Activated CD8-positive, alpha-beta T cell treated with anti-CD3 and anti-CD28 coated beads, Interleukin-2, amount 10 ng/mL, durations not matched to agents 7 days and 5 days (primary cell): ENCODE measurements at places on chromosomes 3 and 15.

- no peak overlapping the region for H3K4me3 ChIP-seq
- DNase-seq, result no peak
- no peaks in the 10 kb centered on the region for H3K4me1 ChIP-seq
- H3K36me3 ChIP-seq, result no peaks in the 10 kb centered on the region
- no peaks in the 10 kb centered on the region for H3K27me3 ChIP-seq
These were observed 524.1 kb upstream of the CBLB start for GRCh38 chr3:106392915-106393314.

GRCh38 chr3:81793410-81793809 is 32.0 kb upstream of the GBE1 start:
- no peaks in the 10 kb centered on the region for H3K36me3 ChIP-seq
- peaks cover 3% of the 10 kb centered on the region for H3K27me3 ChIP-seq
- no peaks in the 10 kb centered on the region for H3K4me1 ChIP-seq
- no peak overlapping the region for H3K4me3 ChIP-seq
- no peak overlapping the region for H3K27ac ChIP-seq

DNA sequence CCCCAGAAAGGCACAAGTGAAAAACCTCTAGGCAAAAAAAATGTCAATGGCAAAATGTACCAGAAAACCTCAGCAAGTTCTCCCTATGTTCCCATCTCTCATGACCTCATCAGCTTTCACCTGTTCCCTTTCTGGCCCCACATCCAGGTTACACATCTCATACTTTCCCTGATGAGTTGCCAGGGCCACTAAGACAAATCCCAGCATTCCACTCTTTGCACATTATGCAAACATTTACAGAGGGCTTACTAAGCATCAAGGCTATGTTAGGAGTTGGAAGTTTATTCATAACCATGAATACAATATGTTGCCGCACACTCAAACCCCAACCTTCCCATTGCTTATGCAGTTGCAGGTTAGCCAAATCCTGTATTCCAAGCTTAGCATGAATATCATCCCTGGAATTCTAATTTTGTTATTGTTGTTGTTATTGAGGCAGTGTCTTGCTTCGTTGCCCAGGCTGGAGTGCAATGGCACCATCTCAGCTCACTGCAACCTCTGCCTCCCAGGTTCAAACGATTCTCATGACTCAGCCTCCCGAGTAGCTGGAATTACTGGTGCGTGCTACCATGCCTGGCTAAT is 129.3 kb upstream of the UBE2E2 start:
- H3K27ac ChIP-seq, result no peak overlapping the region
- no peaks in the 10 kb centered on the region for H3K4me1 ChIP-seq
- no peak for DNase-seq
- no peaks in the 10 kb centered on the region for H3K27me3 ChIP-seq
- H3K36me3 ChIP-seq, result no peaks in the 10 kb centered on the region

DNA sequence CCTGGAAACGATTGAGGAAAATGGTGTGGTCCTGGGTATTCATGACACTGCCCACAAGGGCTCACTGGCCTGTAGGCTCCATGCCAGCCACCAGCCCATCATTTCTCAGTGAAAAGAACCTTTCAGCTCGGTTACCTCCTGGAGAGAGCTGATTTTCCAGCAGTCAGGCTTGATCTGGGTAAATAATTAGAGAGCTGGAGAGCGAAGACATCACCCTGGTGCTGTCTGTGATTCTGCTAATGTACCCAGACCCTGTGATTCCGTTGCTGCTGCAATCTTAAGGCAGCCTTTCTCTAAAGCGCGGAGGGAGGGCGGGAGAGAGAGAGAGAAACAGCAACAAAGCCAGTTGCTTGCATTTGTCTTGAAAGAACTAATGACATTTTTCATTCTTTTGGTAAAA is 221.9 kb upstream of the TOPAZ1 start:
- peaks cover 30% of the 10 kb centered on the region for H3K4me1 ChIP-seq
- no peak for DNase-seq
- H3K36me3 ChIP-seq, result no peaks in the 10 kb centered on the region
- H3K4me3 ChIP-seq, result no peak overlapping the region
- H3K27me3 ChIP-seq, result peaks cover 67% of the 10 kb centered on the region

DNA sequence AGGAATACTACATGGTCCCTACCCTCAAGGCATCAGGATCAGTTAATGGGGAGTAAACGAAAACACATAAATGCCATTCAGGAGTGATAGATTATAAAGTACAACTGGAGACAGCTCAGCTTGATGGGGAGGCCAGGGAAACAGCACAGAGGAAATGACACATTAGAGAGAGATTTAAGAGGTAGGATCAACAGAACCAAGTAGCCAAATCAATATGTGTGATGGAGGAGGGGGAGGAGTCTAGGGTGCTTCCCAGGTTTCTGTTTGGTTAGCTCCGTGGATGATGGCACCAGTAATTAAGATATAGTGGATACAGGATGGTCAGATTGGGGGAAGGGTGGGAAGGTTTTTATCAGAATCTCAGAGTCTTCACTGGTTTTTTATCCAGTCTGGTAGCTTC is 229.5 kb upstream of the ROPN1 start:
- no peak for DNase-seq
- no peak overlapping the region for H3K27ac ChIP-seq
- H3K27me3 ChIP-seq, result no peaks in the 10 kb centered on the region
- H3K4me3 ChIP-seq, result no peak overlapping the region

DNA sequence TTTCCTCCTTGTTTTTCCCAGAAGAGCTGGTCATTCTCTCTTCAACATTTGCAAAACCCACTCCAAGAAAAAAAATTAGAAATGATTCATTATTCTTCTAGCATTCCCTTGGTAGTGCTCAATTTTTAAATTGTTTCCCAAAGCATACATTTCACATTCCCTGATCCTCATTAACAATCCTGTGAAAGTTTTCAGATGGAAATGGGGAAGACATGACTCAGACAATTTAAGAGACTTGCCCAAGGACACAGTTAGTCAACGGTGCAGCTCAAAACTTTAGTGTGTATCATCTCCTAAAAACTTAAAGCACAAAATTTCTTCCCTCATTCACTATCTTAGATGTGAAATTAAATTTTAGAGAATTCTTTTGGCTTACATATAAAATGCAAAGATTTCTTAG is 17.1 kb upstream of the ABI3BP start:
- H3K36me3 ChIP-seq, result no peaks in the 10 kb centered on the region
- DNase-seq, result no peak
- H3K27ac ChIP-seq, result no peak overlapping the region
- H3K27me3 ChIP-seq, result no peaks in the 10 kb centered on the region

GRCh38 chr3:71989165-71989564 is 204.2 kb upstream of the PROK2 start:
- no peak overlapping the region for H3K4me3 ChIP-seq
- no peak overlapping the region for H3K27ac ChIP-seq
- H3K27me3 ChIP-seq, result no peaks in the 10 kb centered on the region
- no peaks in the 10 kb centered on the region for H3K36me3 ChIP-seq
- DNase-seq, result no peak

DNA sequence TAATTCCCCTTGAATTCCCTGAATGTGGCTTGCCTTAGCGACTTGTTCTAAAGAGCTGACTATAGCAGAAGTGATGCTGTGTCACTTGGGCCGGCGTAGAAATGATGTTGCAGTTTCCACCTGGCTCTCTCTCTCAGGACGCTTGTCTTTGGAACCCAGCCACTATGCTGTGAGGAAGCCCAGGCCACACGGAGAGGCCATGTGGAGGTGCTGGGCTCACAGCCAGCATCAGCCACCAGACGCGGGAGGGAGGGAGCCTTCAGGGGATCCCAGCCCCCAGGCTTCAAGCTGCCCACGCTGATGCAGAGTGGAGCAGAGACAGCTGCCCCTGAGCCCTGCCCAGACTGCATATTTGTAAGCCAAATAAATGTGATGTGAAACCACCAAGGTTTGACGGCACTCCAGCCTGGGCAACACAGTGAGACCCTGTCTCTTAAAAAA is 18.6 kb downstream of the RNU5B-1 start:
- H3K36me3 ChIP-seq, result no peaks in the 10 kb centered on the region
- no peaks in the 10 kb centered on the region for H3K4me1 ChIP-seq
- peaks cover 16% of the 10 kb centered on the region for H3K27me3 ChIP-seq

GRCh38 chr3:43364926-43365325 is 78.6 kb downstream of the SNRK start:
- no peaks in the 10 kb centered on the region for H3K27me3 ChIP-seq
- no peak overlapping the region for H3K27ac ChIP-seq
- no peak for DNase-seq
- H3K36me3 ChIP-seq, result peaks cover 3% of the 10 kb centered on the region
- H3K4me3 ChIP-seq, result no peak overlapping the region
- H3K4me1 ChIP-seq, result peaks cover 5% of the 10 kb centered on the region

DNA sequence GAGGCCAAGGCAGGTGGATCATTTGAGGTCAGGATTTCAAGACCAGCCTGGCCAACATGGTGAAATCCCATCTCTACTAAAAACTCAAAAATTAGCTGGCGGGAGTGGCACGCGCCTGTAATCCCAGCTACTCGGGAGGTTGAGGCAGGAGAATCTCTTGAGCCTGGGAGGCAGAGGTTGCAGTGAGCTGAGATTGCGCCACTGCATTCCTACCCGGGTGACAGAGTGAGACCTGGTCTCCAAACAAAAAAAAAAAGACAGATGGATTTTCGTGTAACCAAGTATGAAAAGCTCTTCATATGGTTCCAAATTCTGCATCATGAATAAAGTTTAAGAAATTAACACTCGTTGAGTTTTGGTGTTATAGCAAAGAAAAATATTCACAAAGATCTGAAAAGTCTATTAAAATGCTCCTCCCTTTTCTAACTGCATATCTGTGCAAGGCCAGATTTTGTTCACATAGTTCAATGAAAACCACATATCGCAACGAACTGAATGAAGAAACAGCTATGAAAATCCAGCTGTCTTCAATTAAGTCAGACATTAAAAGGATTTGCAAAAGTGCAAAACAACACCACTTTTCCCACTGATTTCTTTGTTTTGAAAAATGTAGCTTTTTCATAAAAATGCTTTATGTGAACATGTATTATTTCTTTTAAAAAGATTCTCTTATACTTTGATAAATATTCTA is 23.8 kb upstream of the FBLN2 start:
- no peak overlapping the region for H3K4me3 ChIP-seq
- peaks cover 19% of the 10 kb centered on the region for H3K27me3 ChIP-seq
- H3K36me3 ChIP-seq, result no peaks in the 10 kb centered on the region
- H3K27ac ChIP-seq, result no peak overlapping the region

DNA sequence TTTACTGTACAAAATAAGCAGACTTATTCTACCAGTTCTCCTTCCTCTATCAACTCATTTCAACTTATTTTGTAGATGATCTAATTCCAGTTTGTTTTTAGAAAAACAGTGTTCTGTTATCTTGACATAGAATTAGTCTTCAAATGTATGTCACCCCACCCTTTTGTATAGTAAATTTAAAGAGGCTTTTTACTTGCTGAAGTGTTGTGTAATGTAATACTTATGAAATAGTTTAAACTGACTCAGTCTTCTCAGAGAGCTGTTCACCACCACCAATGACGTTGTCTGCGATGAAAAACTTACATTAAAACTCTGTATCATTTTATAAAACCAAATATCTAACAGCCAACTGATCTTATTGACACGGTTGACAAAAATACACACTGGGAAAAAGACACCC is 82.9 kb downstream of the RAP2B start:
- no peaks in the 10 kb centered on the region for H3K27me3 ChIP-seq
- H3K36me3 ChIP-seq, result no peaks in the 10 kb centered on the region
- no peak for DNase-seq
- peaks cover 10% of the 10 kb centered on the region for H3K4me1 ChIP-seq
- H3K4me3 ChIP-seq, result no peak overlapping the region

DNA sequence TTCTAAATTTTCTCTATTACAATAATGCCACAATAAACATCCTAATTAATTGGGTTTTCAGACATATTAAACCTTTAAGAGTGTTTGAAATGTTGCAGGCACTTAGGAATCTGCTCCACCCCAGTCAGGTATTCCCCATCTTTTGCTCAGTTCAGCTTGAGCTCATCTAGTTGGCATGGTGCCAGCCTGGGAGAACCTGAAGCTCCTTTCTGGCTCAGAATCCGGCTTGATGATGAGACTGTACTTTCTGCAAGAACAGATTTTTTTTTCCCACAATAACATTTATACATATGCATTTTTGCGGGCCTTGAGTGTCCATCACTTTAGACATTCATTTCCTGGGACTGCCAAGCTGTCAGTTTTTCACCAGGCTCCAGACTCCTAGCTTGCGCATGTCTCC is 7.7 kb upstream of the OXSR1 start:
- DNase-seq, result no peak
- H3K27ac ChIP-seq, result no peak overlapping the region
- peaks cover 23% of the 10 kb centered on the region for H3K4me1 ChIP-seq
- peaks cover 2% of the 10 kb centered on the region for H3K27me3 ChIP-seq
- H3K36me3 ChIP-seq, result no peaks in the 10 kb centered on the region
- H3K4me3 ChIP-seq, result no peak overlapping the region

GRCh38 chr3:69182588-69183316 is 60.4 kb upstream of the LMOD3 start:
- no peaks in the 10 kb centered on the region for H3K27me3 ChIP-seq
- H3K4me3 ChIP-seq, result no peak overlapping the region
- H3K4me1 ChIP-seq, result peaks cover 13% of the 10 kb centered on the region

GRCh38 chr3:16350597-16351318 is 85.7 kb downstream of the OXNAD1 start:
- H3K36me3 ChIP-seq, result peaks cover 74% of the 10 kb centered on the region
- peaks cover 8% of the 10 kb centered on the region for H3K4me1 ChIP-seq
- no peak overlapping the region for H3K4me3 ChIP-seq
- H3K27me3 ChIP-seq, result no peaks in the 10 kb centered on the region

DNA sequence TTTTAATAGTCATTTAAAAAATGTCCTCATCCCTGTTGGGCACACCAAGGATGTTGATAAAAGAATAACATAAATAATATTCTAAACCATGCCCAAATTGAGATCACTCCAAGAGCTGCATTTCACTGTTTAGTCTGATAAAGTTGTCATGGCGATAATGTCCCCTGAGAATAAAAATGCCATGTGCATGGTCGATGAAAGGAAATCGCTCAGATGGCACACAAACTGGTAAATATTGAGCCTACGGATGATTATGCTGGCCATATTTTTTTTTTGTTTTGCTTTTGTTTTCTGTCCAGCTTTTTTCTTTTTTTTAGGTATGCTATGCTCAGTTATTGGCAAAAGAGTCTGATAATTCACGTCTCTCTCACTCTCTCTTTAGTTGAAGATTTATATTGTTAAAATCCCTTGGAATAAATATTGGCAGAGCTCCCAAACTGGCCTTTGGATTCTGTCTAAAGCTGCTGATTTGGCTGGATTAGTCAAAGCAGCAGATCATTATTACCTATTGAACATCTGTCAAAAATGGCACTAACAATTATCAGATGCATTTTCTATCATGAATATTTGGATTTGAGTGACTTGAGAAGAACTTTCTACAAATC is 643.8 kb downstream of the SQOR start:
- H3K4me3 ChIP-seq, result no peak overlapping the region
- DNase-seq, result no peak
- H3K4me1 ChIP-seq, result no peaks in the 10 kb centered on the region
- H3K27ac ChIP-seq, result no peak overlapping the region
- no peaks in the 10 kb centered on the region for H3K27me3 ChIP-seq

DNA sequence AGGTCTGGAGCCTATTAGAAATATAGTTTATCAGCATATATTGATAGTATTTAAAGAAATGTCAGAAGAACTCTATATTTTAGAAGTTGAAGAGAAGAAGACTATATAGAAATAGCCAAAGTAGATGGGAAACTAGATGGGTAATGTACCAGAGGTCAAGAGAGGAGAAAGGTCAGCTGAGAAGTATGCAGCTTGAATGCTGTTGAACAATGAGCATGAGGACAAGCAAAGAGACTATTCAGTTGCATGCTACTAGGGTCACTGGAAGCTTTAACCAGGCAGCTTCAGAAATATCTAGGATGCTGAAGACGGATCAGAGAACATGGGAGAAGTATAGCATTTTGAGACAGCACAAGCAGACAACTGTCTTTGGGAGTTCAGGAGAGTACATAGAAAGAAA is 19.6 kb upstream of the TIPARP start:
- no peaks in the 10 kb centered on the region for H3K36me3 ChIP-seq
- no peak overlapping the region for H3K27ac ChIP-seq
- DNase-seq, result no peak
- H3K27me3 ChIP-seq, result peaks cover 5% of the 10 kb centered on the region
